ENCODE measurements at places on chromosomes 7 and 10.
A peak's percentile ranks its signal among the peaks of the same experiment; 100 is the strongest.

DNA sequence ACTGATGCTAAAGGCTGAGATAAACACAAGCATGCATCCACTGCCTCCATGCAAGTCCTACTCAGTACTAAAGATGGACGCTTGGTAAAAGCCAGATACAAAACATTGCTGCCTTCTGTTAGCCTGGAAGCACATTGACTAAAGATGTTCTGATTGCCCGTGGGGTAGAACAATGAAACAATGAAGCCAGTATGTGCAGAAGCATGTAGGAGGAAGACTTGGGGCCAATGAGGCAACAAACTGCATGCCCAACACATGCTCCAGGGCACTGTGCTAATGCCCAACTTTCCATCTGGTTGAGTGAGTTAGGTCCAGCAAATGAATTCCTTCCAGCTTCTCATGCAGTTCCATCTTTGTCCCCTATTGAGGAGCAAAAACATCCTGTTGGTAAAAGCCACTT lies 1245.5 kb downstream of the GATA3 start:
- no peak for DNase-seq

GRCh38 chr10:12448729-12449391 lies 99.5 kb downstream of the CAMK1D start:
- no peak for DNase-seq

DNA sequence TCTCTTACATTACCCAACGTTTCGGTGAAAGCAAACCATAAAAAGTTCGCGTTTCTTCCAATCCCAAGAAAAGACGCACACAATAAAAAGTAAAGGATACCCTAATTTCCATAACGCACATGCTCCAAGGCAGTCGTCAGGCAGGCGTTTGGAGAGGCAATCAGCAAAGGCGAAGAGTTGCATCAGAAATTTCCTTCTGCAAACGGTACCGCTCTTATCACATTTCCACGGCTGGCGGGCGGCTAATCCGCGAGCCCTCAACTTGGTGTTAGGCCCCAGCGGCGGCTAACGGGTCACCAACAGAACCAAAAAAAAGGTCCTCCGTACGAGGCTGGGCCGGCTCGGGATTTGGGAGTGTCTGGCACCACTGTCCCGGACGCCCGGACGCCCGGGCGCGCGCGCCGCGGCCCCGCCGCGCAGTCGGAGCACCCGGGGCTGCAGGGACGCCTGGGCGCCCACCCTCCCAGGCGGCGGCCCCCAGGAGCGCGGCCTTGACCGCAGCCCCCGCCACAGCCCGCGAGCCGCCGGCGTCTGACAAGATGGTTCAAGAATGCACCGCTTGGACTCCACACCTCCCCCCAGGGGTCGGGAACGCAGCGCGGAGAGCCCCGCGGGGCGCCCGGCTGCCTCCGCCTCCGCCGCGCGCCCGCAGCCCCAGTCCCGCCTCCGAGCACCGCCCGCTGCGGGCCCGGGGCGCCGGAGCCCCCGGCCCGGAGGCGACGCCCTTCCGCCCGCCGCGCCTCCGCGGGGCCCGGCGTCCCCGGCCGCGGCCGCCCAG lies 9.8 kb upstream of the GRB10 start:
- peak; percentile 53 for DNase-seq

- no peak for DNase-seq
Measured at GRCh38 chr10:12081879-12082557, 13.3 kb downstream of the DHTKD1 start.
